ENCODE measurements at places on chromosomes 1 and 21.

DNA sequence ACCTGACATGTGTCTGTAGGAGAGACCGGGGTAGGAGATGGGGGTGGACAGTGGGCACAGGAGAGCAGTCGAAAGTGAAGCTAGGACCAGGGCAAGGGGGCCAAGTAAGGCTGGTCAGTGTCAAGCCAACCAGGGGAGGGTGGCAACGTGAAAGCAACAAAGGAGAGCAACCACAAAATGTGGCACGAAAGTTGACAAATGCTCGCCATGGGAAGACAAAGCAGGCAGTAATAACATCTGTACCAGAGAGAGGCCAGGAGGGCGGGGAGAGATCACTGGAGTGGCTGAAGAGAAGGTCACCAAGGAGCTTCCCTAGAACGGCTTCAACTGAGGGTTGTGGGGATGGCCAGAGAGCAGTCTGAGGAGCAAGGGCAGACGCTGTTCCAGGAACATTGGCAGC, 17.0 kb downstream of the QSOX1 start:
- DNase-seq: no peak

DNA sequence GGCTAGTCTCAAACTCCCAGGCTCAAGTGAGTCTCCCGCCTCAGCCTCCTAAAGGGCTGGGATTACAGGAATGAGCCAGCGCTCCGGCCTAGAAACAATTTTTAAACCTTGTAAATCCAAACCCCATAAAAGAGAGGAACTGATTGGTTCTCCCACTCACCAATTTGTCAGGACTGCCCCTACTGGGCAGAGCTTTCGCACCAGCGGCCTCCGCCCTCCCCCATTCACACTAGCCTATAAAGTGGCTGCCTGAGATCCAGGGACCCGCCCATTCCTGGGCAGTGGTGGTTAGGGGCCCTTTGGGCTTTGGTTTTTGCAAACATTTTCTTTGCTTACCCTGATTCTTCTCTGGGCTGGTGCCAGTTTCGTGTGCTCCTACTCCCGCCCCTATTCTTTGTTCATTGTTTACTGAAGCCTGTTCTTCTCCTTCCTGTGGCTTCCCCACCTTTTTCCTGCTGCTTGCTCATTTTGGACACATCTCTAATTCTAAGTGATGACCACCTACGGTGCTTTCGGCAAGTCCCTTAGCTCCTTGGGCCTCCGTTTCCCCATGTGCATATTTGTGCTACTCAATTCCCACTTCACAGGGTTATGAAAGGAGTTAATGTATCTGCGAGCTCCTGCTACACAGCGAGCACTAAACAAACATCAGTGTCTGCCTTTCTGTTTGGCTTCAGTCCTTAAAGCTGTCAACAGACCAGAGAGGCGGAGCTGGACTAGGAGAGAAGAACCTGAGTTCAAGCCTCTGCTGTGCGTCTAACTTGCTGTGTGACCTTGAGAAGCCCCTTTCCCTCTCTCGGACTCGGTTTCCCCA, 39.8 kb upstream of the CLIC4 start:
- DNase-seq: peak; percentile 15

DNA sequence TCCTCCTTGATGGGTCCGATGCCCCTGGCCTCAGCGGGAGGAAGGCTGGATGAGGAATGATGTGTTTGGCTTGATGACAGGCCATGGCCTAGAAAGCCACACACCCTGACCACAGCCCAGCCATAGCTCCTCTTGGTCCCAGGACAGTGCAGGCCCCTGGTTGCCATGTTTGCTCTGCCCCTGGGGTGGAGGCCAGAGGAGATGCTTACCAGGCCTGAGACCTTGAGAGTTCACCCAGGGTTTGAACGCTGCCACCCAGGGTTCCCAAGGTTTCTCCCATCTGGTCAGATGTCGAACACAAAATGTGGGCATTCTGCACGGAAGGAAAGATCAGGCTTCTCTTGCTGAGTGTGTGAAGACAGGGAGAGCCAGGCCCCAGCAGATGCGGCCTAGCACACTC, 2.6 kb downstream of the C1orf226 start:
- DNase-seq: no peak

DNA sequence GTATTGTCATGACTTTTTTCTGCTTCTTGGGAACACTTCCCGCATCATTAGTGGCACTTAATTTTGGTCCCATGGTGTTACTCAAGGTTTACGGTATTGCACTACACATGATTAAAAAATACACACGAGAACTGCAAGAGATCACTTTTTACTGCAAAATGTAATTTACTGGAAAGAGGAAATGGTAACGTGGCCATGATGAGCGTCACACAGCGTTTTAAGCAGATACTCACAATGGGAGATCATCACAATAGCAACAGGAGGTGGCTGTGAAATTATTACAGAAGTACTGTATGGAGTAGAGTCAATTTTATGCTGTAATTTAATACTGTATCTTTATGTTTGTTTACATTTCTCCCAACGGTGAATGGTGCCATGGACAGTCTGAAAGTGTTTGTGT, 1510.3 kb downstream of the AMY1C start:
- DNase-seq: no peak

- DNase-seq: no peak
Measured at GRCh38 chr1:230279583-230279945, 146.6 kb downstream of the PGBD5 start.

DNA sequence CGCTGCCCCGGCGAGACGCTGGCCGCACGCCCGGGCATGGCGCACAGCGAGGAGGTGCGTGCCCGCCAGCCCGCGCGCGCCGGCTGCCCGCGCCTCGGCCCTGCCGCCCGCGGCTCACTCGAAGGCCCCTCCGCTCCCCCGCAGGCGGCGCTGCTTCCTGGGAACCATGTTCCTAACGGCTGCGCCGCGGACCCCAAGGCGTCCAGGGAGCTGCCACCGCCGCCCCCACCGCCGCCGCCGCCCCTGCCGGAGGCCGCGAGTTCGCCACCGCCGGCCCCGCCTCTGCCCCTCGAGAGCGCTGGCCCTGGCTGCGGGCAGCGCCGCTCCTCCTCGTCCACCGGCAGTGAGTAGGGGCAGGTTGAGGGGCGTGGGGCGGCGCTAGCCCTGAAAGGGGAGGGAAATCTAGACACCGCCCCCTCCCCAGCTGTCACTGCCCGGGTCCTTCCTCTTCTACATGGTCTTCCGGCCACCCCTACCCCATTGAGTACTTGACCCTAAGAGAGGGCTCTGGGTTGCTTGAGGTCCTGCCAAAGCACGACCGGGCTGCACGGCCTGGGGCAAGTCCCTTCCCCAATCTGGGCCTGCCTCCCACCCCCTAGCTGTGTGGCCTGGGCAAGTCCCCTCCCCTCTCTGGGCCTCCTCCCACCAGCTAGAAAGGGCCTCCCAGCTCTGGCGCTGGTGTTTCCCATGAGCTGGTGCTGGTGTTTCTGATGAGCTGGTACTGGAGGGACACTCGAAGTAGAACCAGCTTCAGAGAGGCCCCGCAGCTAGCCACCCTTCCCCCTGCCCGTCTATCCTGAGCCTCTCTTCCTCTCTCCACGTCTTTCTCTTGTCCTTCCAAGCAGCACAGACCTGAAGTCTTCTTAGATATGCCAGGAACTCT, 17.0 kb downstream of the TNFRSF25 start:
- no peak for DNase-seq

All from CD4-positive, alpha-beta T cell treated with Interleukin-4 for 4 hours (primary cell).